ENCODE measurements at places on chromosomes 3 and 15. TPM values are rescaled to one million over a fixed set of nuclear protein-coding genes. Genes with fewer than 3 reads are reported as not detected.
A peak's percentile ranks its signal among the peaks of the same experiment; 100 is the strongest.

The ZNF619 gene
- total RNA-seq: 3.9 TPM

The SMAD6 gene
- 46.3 TPM for total RNA-seq

The CNOT10 gene
- 21.0 TPM for total RNA-seq

The ICE2 gene
- total RNA-seq: 24.9 TPM

The GATA2 gene
- 8.1 TPM for total RNA-seq

The MB21D2 gene
- 6.7 TPM for total RNA-seq

DNA sequence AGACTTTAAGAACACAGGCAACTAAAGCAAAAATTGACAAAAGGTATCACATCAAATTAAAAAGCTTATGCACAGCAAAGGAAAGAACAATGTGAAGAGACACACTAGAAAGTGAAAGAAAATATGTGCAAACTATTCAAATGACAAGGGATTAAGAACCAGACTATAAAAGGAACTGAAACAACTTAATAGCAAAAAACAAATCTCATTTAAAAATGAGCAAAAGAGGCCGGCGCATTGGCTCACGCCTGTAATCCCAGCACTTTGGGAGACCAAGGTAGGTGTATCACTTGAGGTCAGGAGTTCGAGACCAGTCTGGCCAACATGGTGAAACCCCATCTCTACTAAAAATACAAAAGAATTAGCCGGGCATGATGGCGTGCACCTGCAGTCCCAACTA lies 14.4 kb downstream of the NGLY1 start:
- DNase-seq: no peak

GRCh38 chr3:151156618-151157216 lies 46.3 kb downstream of the GPR171 start:
- peak; percentile 26 for DNase-seq

DNA sequence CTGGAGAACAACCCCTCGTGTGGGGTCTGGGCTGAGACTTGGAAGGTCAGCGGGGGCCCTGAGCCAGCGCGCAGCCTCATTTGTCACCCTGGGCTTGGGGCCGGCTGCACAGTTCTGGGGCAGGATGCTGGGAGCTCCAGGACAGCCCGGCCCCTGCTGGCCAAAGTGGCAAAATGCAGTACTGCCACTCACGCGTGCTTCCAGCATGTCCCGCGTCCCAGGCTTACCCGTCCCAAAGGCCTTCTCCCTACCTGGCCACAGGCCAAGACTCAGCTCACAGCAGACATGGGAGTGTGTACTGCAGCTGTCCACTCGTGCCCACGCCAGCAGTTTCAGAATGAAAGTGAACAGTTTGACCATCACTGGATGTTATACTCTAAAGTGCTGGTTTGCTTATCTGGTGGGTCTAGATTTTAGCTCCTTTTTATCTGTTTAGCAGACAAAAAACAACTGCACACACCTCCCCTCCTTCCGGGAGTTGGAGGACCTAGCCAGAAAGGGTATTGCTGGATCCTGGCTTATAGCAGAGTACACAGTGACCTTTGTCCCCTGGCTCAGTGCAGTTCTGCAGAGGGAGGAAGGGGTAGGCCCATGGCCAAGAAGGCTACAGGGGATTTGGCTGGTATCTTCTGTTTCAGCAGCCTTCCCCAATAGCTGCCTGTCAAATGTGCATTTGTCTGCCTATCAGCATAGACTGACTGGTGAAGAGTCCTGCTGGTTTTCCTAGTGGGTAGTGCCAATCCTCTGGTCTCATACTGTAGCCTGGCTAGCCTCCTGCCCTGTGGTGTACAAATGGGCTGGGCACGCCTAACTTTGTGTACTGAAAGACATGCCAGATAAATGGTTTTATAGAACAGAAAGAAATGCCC lies 23.2 kb upstream of the IP6K2 start:
- DNase-seq: peak; percentile 60

- DNase-seq: no peak
Measured at GRCh38 chr3:155556531-155556930, 188.3 kb downstream of the PLCH1 start.

- DNase-seq: no peak
Measured at GRCh38 chr3:152454076-152454875, 185.5 kb downstream of the MBNL1 start.

DNA sequence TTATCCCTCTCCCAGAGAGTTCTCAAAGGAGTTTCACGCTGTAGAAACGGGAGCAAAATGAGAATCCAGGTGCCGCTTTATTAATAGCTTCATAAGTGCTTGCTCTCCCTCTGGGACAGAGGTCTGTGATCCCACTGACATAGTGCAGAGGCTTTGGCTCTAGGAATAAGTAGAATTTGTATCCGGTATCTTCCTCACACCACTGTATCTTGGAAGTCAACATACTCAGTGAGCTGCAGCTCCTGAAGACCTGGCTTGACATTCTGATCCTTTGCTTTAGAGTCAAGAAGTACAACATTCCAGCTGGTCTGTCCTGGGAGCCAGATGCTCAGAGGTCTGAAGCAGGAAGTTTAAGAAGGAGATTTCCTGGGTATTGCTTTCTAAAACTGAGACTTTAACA lies 323.0 kb downstream of the LPP start:
- DNase-seq: no peak

GRCh38 chr3:122660297-122660974 lies 20.2 kb upstream of the PARP14 start:
- DNase-seq: no peak

GRCh38 chr3:179046497-179047353 lies 24.9 kb downstream of the ZMAT3 start:
- DNase-seq: no peak

DNA sequence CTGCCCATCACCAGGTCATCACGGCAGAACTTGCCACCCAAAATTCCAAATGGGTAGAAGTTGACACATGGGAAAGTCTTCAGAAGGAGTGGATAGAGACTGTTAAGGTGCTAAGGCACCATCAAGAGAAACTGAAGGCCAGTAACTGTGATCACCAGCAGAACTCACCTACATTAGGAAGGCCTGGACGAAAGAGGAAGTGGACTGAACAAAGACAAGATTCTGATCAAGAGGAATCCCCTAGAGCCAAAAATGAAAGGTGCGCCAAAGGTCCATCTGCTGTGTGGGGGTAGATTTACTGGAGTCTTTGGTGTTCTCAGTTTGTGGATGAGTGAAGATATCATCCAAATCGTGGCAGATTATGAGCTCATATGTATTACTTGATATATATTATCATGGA lies 46.3 kb upstream of the P3H2 start:
- no peak for DNase-seq

DNA sequence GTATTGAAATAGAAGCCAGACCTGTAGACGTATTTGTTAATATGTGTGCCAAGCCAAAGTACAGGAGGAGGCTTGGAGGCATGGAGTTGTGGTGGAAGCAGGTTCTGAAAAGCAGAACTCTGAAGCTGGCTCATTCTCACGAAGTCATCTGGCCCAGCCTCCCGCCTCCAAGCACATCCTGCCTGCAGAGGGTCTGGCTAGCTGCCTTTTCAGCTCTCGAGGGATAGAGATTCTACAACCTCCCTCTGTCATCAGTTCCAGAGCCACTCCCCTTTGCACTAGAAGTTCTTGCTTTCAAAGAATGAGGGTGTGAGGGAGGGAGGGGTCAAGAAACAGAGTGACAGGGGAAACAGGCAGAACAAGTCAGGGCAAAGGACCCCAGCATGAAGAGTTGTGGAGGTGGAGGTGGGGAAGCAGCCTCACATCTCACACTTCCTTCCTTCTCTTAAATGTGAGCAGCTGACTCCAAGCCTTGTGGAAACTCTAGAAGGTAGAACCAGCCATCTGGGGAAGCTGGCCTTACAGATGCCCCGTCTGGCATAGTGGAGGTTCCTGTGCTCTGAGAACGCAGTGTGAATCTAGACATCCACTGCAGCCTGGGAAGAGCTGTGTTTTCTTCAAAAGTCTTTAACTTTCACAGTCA lies 95.3 kb downstream of the SLC49A4 start:
- peak; percentile 79 for DNase-seq

DNA sequence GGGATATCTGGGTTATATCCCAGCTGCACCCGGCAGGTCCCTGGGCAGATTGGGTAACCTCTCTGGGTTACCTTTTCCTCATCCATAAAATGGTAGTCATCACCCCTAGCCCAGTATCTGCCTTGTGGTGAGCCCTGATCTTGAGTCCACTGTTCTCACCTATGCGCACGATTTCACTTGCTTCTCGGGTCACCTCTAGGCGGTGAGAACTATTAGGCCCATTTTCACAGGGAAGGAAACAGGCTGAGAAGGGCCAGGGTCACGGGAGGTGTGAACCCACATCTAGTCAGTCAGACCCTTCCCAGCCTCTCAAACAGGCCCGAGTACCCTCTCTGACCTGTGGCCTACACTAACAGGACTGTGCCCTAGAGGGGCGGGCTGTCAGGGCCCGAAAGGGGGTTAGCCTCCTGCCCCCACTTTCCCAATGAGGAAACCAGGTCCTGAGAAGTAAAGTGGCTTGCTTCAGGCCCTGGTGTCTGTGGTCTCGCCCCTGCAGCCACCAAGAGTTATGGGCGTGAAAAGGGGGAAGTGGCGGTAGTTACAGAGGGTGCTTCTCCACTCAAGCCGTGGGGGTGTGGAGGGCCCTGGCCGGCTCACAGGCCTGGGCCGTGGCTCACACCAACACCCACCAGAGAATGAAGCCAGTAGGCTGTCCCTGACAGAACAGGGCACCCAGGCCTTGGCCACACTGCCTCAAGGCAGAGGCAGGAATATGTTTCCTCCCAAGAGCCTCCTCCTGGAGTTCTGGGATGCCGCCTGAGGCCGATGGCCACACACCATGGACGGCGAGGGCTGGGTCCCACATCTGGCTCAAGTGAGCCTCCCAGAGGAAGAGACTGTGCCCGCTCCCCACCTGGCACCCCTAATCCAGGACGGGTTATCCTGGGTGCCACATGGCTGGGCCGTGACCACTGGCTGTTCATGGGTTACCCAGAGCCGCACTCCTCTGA lies 19.5 kb downstream of the PSTPIP1 start:
- DNase-seq: no peak

DNA sequence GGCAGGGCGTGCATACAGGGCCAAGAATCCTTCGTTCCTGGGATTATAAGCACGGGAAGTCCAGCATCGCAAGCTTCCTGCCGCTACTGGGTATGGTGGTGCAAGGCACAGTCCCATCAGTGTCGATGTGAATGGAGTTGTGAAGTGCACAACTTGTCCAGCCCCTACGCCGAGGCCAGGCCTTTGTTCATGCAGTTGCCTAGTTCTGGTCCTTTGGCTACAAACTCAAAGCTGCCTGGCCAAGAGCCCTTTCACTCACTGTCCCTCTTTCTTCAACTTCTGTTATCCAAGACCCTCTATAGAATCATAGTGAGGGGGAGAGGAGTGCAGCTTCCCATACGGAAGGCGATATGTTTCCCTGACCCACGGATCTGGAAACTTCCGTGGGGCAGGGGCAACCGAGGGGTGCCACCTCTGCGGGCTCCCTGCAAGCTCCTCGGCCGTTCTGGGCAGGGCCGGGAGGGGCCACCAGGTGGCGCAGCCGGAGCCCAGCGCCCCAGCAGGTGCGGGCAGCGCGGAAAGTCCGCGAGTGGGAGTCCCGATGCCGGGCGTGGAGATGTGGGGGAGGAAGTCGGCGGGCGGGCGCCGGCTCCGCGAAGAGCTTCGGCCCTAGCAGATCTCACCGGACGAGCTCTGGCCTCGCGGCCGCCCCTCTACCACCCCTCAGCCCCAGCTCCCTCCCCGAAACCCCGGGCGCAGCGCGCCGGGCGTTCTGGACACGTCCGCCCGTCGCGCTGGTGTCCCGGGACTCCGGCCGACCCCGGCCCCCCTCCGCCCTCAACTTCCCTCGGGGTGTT lies 693 bp downstream of the RASGRP1 start:
- peak; percentile 18 for DNase-seq

- DNase-seq: no peak
Measured at GRCh38 chr3:52253314-52254304, 8.1 kb downstream of the PPM1M start.

DNA sequence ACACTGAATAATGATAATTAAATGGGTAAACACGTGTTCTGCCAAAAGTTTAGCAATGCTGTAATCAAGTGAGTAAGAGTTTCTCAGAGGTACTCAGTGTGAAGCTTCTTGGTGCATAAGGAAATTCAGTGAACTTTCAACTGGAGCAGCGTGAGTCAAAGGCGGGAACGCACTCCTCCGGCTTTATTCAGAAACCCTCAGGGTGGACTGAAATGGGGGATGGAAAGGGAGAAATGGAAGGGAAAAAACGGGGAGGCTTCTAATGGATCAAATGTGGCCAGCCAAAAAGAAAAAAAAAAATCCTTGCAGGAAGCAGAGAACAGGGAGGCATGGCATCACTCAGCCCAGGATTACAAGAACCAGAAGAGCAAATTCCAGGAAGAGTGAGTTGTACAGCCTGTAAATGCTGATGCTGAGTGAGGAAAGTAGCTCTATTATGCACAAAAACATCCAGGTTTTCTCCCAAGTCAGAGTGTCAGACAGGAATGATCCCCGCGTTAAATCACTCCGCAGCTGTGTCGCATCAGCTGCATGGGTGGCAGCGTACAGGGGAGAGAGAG lies 85.3 kb downstream of the ASB7 start:
- DNase-seq: no peak

DNA sequence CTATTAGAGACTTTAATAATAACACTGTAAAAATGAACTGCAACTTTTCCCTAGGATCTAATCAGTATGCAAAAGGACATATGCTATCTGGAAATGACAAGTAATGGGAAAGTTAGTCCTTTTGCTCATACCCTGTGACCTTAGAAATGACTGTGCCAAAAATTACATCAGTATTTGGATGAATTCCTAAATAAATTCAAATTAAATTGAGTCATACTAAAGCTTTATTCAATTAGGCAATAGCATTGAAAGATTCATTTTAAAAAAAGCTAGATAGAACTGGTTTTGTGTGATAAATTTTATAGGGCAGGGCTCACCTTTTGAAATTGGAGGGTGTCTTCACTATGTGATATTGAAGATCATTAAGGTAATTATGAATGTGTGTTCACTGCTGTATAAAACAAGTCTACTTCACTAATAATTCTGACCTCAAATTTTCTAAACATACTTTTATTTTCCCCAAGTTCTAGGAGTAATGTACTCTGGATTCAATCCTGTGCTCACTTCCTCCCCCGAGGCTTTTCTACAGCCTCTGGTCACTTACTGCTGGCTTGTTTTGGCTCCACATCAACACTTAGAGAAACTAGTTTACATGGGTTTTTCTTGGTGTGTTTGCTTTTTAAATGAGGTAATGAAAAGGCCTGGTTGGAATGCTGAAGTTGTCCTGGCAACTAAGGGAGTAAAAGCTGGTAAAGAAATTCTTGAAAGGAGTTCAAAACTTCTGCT lies 44.4 kb upstream of the SPTSSB start:
- peak; percentile 10 for DNase-seq

Data from tibial nerve (tissue), 4 donors.